ENCODE measurements at places on chromosomes 5 and 9.
A peak's percentile ranks its signal among the peaks of the same experiment; 100 is the strongest.

DNA sequence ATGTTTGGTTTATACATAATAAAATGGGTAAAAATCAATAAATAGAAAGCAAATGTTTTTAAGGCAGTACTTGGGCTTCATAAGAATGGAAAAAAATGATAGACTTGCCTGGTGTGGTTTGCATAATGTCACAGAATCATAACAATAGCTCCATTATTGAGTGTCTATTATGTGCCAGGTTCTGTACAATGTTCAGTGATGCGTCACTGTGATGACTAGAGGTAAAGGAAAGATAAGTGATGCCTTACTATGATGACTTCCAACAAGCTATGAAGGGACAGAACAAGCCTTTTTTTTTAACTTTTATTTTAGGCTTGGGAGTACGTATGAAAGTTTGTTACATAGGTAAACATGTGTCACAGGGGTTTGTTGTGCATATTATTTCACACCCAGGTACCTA is 128.8 kb downstream of the TMC1 start:
- DNase-seq = no peak

- DNase-seq = no peak
Observed at GRCh38 chr9:130979591-130980385, 29.2 kb upstream of the LAMC3 start.

- DNase-seq = no peak
Observed at GRCh38 chr5:67971223-67971830, 244.2 kb upstream of the PIK3R1 start.

- DNase-seq = no peak
Observed at GRCh38 chr9:73162987-73163768, 11.5 kb downstream of the ANXA1 start.

- peak; percentile 28 for DNase-seq
Observed at GRCh38 chr5:157602505-157602904, 26.9 kb upstream of the ADAM19 start.

GRCh38 chr5:60597572-60598320 is 102.2 kb downstream of the DEPDC1B start:
- no peak for DNase-seq

GRCh38 chr9:126480813-126481212 is 132.9 kb upstream of the LMX1B start:
- no peak for DNase-seq

DNA sequence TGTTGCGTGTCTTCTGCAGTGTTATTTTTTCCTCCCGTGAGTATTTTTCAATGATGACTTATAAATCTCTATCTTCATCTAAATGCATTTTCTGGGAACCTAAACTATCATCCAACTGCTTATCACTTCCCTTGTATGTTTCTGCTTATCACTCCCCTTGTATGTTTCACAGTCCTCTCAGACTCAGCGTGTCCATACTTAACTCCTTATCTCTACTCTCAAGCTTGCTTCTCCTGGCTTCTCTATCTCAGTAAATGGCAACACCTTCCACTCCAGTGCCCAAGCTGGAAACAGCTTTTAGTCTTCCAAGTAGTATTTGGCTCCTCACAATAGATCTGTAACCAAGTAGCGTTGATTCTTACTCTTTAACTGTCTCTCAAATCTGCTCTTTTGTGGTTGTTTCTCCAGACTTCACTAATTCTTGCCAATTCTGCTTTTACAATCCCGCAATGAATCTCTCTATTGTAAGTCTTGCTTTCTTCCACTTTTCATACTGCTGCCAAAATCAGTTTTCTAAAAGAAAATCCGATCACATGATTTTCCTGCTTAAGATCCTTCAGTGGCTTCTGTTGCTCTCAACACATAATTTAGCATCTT is 33.8 kb upstream of the TXNDC8 start:
- no peak for DNase-seq

- no peak for DNase-seq
Observed at GRCh38 chr9:138007566-138007917, 130.0 kb downstream of the CACNA1B start.
